CD4-positive, alpha-beta T cell treated with Interleukin-4 for 1 hour (primary cell): ENCODE measurements at places on chromosomes 2 and 18.

DNA sequence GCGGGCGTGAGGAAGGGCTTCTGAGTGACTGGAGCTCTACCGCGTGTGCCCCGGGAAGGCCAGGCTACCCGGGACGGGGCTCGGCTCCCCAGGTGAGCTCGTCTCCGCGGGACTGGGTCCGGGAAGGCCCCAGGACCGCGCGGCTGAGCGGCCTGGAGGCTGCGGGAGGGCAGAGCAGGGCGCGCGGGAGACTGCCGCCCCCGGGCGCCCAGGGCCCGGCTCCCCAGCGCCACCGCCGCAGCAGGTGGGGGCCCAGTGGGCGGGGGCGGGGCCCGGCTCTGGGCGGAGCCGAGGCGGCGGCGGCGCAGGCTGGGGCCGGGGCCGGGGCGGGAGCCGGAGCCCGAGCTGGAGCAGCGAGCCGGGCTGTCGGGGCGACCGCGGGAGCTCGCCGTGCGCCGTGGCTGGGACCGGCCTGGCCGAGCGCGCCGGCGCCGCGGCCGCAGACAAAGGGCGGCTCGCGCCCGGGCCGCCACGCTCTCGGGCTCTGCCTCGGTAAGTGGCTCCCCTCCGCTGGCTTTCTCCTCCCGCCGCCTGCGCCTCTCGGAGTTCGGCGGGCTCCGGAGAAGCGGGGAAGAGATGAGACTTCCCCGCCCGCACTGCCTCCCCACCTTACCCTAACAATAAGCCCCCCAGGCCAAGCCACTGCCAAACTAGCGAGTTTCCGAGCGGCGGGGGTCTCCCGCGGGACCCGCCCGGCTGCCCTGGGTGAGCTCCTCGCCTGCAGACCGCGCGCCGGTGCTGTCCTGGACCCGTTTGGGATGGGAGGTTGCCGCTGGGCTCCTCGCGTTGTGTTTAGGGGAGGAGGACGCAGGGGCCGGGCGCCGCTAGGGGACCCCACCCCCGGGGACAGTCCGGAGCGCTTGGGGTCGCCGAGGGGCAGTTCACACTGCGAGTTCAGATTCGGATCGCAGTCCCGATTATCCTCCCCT is at the start of gene MAPK4:
Gene MAPK4 (plus strand): TSS at position 336 of the 929 bp plus-strand sequence. CDS start 103,872 bp downstream, outside the sequence.
- DNase-seq, result no peak

DNA sequence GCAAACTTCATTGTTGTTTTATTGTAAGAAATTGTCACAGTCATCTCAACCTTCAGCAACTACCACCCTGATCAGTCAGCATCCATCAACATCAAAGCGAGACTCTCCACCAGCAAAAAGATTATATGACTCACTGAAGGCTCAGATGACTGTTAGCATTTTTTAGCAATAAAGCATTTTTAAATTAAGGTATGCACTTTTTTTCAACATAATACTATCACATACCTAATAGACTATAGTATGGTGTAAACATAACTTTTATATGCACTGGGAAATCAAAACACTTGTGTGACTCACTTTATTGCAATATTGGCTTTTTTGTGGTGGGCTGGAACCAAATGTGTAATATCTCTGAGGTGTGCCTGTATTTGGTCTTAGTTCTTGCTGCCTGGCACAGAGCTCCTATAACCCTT is 15.6 kb downstream of the SCN1A start:
- no peak for DNase-seq

GRCh38 chr18:58254873-58255511 is 211.0 kb downstream of the NEDD4L start:
- no peak for DNase-seq

DNA sequence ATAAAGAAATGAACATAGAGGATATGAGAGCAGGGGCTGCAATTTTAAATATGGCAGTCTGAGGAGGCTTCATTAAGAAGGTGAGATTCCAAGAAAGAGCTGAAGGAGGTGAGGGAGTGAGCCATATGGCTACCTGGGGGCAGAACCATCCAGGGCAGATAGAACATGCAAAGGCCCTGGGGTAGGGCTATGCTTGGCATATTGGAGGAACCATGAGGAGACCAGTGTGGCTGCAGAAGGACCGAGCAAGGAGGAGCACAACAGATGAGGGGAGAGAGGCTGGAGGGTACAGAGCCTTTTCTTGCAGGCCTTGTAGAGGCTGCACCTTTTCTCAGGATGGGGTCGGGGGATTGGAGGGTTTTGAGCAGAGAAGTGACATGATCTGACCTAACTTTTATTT is 69.5 kb upstream of the GATA6 start:
- DNase-seq, result no peak

GRCh38 chr2:203650860-203651613 is 55.4 kb upstream of the CD28 start:
- DNase-seq, result no peak

DNA sequence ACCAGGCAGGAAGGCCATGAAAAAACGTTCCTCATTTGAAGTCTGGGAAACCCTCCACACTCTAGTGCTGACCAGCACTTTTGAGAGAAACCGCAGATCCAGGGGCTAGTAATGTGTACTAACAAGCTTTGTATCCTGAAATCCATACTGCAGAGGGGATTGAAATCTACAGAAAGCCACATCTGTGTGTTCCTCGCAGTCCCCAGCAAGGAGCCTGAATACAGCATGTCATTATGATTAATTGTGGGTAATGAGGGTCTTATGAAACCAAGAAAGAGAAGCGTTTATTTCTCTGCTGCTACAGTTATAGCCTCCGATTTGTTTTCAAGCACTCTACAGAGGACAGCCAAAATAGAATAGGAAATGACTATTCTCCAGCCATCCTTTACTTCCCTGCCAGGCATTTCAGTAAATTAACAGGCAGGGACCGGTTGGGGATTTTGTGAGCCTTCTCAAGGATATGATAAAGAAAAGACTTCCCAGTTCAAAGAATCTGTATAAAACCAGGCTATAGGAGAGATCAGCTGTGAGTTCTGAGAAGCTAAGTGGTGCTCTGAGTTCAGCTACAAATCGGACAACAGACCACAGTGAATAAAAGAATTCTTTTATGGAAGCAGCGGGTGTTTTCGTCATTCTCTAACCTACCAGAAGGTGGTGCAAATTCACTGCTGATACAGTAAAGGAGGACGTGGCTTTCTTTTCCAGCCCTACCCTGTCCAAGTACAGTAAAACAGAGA is 133.4 kb downstream of the INSIG2 start:
- DNase-seq, result peak; percentile 66

DNA sequence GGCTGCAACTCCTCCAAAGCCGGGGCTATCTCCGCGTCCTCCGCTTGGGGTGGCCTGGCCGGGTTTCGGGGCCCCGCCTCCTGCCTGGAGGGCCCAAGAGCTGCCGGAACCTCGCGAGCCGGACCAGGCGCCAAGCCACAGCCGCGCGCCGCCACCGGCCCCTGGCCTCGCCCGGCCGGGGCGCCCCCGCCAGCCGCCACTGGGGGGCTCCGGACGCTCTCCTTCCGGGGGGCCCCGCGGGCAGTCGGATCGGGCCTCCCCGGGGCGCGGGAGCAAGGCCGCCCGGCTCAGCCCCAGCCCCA is 17.4 kb upstream of the HAAO start:
- no peak for DNase-seq

GRCh38 chr2:126303113-126303512 is 352.8 kb upstream of the GYPC start:
- DNase-seq, result no peak

- DNase-seq, result no peak
Measured at GRCh38 chr2:155766342-155767115, 566.0 kb downstream of the NR4A2 start.

DNA sequence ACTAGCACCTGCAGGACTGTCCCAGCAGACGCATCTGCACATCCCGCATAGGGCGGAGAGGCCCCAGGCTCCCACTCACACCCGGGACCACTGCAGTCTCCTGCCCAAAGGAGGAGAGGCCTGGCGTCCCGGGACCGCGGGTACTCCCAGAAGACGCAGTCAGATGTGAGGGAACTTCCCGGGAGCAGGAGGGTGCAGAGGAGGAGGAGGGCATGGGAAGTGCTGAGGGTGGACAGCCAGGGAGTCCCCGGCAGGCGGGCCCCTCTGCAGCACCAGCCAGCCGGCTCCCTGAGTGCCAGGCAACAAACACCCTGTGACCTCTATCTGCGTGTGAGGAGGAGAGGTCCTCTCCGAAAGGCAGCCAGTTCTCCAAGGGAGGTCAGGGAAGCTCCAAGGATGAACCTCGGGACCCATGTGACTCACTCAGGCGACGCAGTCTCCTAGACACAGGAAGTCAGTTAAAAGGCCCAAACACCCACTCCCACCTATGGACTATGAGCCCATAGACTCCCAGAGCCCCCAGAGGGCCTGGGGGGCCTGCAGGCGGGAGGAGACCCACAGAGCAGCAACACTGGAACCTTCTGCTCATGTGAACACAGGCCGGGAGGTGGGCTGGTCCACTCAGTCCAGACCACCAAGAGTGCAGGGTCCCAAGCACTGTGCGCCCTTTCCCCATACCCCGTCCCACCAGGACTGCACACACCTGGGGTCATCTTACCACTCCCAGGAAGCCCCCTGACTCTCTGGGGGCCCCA is 4.2 kb downstream of the PXDN start:
- DNase-seq, result no peak

- peak; percentile 10 for DNase-seq
Measured at GRCh38 chr2:238945433-238946150, 97.7 kb downstream of the TWIST2 start.

- DNase-seq, result no peak
Measured at GRCh38 chr18:13982126-13982525, 66.8 kb upstream of the MC2R start.

- no peak for DNase-seq
Measured at GRCh38 chr18:12403601-12404506, 3.9 kb upstream of the PRELID3A start.

DNA sequence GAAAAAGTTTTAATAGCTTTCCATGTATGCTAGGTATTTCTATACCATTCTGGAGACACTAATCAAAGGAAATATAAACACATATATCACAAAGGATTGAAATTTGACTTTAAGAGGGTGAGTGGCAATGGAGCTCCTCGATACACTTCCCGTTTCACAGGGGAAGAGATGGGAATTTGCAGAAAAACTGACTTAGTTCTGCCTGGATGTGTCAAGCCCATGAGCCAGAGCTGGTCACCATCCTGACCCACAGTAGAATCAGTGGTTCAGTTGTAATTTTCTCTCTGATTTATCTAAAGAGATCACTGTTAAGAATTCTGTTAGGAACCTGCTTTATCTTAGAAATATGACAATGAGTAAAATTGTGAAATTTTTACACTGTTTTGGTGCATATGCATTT is 34.2 kb downstream of the PLCL1 start:
- DNase-seq, result no peak
